ENCODE measurements at places on chromosomes 1 and 21. TPM values are rescaled to one million over a fixed set of nuclear protein-coding genes. Genes with fewer than 3 reads are reported as not detected.

PDE4B gene
- polyA plus RNA-seq, result 6.1 TPM

TSACC gene
- polyA plus RNA-seq, result 3.0 TPM

BMP8B gene
- not detected for polyA plus RNA-seq

SDC3 gene
- 6.0 TPM for polyA plus RNA-seq

LCE1C gene
- polyA plus RNA-seq, result not detected

LHX4 gene
- polyA plus RNA-seq, result not detected

OLFM3 gene
- 29.0 TPM for polyA plus RNA-seq

FCRL2 gene
- not detected for polyA plus RNA-seq

FCMR gene
- polyA plus RNA-seq, result not detected

LRRC38 gene
- not detected for polyA plus RNA-seq

UBE4B gene
- 10.1 TPM for polyA plus RNA-seq

C1QA gene
- 1.6 TPM for polyA plus RNA-seq

MANEAL gene
- polyA plus RNA-seq, result 20.3 TPM

LYPLAL1 gene
- 168 TPM for polyA plus RNA-seq

GOLPH3L gene
- polyA plus RNA-seq, result 18.5 TPM

PRKAA2 gene
- 12.6 TPM for polyA plus RNA-seq

KLHL17 gene
- polyA plus RNA-seq, result 0.67 TPM

FALEC gene
- polyA plus RNA-seq, result not detected

OR13G1 gene
- polyA plus RNA-seq, result not detected

UBL4B gene
- polyA plus RNA-seq, result not detected

SMIM1 gene
- polyA plus RNA-seq, result not detected

NTRK1 gene
- polyA plus RNA-seq, result not detected

CSMD2 gene
- 0.43 TPM for polyA plus RNA-seq

PLA2G2F gene
- polyA plus RNA-seq, result not detected

KRTAP26-1 gene
- polyA plus RNA-seq, result not detected

OR10Z1 gene
- polyA plus RNA-seq, result not detected

GNG12 gene
- 6.1 TPM for polyA plus RNA-seq

TCP10L gene
- 0.48 TPM for polyA plus RNA-seq

CD1E gene
- not detected for polyA plus RNA-seq

ACTL8 gene
- polyA plus RNA-seq, result not detected

TRPM2 gene
- 4.9 TPM for polyA plus RNA-seq

ATP13A2 gene
- 14.7 TPM for polyA plus RNA-seq

GRIK1 gene
- 206 TPM for polyA plus RNA-seq

CHIA gene
- not detected for polyA plus RNA-seq

SIM2 gene
- polyA plus RNA-seq, result 3.4 TPM

TRNP1 gene
- polyA plus RNA-seq, result 14.0 TPM

CYP2J2 gene
- polyA plus RNA-seq, result 0.52 TPM

LUZP1 gene
- polyA plus RNA-seq, result 146 TPM

DCDC2B gene
- not detected for polyA plus RNA-seq

NPL gene
- polyA plus RNA-seq, result 29.6 TPM

CDCP2 gene
- not detected for polyA plus RNA-seq

ABCD3 gene
- polyA plus RNA-seq, result 40.8 TPM

CFAP126 gene
- 0.83 TPM for polyA plus RNA-seq

FMO5 gene
- polyA plus RNA-seq, result 4.6 TPM

Measured in Purkinje cell (primary cell).